ENCODE measurements at places on chromosomes 12 and 14. TPM values are rescaled to one million over a fixed set of nuclear protein-coding genes. Genes with fewer than 3 reads are reported as not detected.

DNA sequence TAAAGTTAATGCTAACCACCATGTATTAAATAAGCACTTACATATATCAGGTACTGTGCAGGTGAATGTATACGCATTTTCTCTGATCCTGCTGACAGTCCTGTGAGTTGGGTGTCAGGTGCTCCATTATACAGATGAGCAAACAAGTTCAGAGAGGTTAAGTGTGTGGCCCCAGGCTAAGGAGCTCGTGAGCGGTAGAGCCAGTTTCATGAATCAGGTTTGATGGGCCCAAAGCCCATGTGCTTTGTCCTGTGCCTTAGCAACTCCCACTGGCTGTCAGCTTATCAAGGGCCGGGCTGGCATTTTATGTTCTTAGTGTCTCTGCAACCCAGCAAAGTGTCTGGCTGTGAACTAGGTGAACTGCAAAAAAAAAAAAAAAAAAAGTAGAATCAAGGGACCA lies 701.2 kb upstream of the TBX3 start:
- no peak for DNase-seq

DNA sequence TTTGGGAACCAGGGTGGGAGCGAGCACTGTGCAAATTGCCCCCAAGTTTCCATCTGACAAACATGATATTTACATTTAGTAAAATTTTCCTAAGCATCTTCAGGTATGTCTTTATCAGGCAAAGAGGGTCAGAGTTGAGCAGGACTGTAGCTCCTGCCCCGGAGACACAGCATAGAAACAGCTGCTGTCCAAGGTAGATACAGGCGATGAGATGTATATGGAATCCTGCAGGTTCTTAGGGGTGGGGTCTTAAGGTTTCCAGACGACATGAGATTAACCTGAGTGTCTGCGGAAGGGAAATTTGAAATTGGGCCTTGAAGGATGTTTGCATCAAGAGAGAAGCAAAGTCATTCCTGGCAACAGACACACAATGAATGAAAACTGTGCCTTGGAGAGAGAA lies 998.8 kb downstream of the AACS start:
- DNase-seq, result no peak

KNTC1 gene
- 25.7 TPM for total RNA-seq

DNA sequence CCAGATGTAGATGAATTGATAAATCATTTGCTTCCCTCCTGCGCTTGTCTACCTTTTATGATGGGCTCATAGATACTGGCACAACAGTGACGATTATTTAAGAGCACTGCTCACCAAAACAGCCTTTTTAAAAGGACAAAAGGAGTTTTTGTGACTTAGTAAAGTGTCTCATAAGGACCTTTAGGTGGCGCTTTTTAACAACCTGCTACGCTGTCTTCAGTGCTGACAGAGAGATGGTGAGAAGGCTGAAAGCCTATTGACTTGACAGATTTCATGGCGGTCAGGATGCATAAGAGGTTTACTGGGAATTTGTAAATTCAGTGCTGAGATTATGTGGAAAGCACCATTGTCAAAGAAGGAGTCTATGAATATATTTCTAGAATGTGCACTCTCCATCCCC lies 87.6 kb downstream of the SLC15A5 start:
- DNase-seq, result no peak

DNA sequence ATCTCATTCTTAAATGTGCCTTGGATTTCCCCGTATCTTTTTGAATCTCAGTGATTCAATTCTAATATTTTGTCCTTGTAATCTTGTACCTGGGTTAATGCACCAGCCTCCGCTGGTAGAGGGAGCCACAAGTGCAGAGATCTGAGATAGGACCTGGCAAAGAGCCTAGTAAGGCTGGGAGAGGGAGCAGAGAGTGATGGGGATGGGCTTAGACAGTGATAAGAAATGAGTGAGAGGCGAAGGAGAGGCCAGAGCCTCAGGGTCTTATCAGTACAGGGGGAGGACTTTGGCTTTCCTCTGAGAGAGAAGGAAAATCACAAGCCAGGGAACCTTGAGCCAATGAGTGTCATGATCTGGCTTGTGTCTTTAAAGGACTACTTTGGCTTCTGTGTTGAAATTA lies 30.5 kb upstream of the LMNTD1 start:
- DNase-seq, result no peak

RNU4-1 gene
- total RNA-seq, result not detected

DNA sequence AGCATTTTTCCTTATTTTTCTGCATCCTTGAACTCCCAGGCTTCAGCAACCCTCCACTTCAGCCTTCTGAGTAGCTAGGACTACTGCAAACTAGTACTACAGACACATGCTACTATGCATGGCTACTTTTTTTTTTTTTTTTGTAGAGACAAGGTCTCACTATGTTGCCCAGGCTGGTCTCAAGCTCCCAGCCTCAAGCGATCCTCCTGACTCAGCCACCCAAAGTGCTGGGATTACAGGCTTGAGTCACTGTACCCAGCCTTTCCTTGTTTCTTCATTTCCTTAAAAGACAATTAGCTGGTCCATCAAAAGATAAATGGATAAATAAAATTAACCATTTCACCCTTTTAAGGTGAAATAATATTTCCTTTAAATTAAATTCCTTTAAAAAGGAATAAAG lies 205.8 kb downstream of the SPTSSA start:
- no peak for DNase-seq

GRCh38 chr12:7035463-7035862 lies 17.2 kb upstream of the LPCAT3 start:
- DNase-seq, result no peak

GRCh38 chr12:104280717-104281458 lies 22.7 kb upstream of the EID3 start:
- no peak for DNase-seq

- DNase-seq, result no peak
Observed at GRCh38 chr12:25269701-25270100, 19.0 kb upstream of the KRAS start.

- DNase-seq, result no peak
Observed at GRCh38 chr12:63450816-63451215, 217.5 kb downstream of the DPY19L2 start.

GRCh38 chr14:52031781-52032180 lies 37.1 kb downstream of the NID2 start:
- DNase-seq, result no peak

KLHL42 gene
- total RNA-seq, result 28.0 TPM

DNA sequence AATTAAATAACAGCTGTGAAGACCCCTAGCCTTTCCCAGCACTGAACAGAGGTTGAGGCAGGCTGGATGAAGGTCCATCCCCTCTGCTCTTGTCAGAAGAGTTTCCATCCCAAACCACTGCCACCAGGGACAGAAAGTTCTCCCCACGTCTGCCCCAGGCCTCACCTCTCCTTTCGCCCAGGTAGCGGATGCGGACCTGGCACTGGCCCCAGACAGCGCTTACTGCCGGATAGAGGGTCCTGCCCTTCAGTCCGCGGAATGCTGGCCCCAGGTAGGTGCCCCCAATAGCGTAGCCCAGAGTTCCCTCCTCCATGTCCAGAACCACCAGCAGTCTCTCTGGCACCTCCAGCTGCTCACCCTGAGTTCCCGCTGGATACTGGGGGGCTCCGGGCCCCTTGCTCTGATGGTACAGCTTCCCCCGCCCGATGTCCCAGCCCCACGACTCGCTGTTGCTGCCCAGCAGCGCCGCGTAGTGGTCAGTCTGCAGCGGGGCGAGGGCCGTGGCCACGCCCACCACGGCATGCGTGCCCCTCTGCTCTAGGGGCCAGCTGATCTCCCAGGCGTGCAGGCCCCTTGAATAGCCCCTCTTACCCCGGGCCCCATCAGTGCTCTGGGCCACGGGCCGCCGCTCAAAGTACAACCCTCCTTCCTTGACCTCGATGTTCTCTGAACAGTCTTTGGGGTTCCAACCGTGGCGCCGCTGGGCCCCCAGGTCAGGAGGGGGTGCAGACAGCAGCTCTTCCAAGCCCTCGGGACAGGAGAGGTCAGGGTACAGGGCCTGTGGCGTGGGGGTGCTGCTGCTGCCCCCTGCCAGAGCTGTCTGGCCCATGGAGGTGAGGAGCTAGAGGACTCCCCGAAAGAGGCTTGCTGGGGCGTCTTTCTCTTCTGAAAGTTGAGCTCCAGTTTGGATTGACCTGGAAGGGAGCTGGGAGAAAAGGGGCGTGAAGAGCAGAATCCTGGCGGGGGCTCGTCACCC lies 742 bp downstream of the SPSB2 start:
- DNase-seq, result no peak

ASCL1 gene
- total RNA-seq, result not detected

Data from pulmonary artery endothelial cell (primary cell).